ENCODE measurements at places on chromosomes 16 and 17.

GRCh38 chr17:59842901-59843652 is 49.7 kb downstream of the TUBD1 start:
- DNase-seq = no peak

DNA sequence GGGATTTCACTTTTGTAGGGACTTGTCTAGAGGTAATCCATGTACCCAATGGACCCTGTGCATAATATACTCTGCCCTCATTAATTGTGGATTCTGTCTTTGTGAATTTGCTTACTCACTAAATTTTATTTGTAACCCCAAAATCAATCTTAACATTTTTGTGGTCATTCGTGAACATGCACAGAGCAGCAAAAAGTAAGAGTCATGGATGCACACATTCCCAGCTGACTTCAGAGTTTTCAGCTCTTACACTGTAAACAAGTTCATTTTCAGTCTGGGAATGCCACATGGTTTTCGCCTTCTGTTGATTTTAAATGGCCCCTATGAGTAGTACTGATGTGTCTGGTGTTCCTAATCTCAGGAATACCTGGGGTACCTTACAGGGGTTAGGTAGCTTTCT is 24.3 kb downstream of the TAC4 start:
- no peak for DNase-seq

DNA sequence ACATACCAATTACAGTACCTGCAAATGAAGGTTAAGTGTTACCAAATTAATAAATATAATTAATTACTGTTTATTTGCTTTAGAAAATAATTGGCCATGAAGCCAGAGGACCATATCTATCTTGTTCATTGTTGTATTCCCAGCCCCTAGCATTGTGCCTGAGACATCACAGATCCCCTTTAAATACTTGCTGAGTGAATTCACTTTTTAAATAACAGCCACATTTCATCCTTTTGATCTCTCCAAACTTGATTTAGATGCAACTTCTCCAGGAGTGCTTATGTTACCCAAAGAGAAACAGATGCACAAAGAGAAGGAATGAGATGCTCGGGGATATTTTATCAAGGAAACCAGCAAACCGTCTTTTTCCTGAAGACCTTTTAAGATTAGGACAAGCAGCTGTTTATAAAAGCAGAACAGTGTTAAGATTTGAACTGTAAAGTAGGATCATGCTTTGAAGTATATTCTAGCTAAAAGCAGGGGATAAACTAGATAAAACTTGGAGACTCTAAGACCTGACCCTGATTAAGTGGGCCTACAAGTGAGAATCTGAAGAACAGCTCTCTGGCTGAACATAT is 66.3 kb downstream of the CHD9 start:
- DNase-seq = no peak

DNA sequence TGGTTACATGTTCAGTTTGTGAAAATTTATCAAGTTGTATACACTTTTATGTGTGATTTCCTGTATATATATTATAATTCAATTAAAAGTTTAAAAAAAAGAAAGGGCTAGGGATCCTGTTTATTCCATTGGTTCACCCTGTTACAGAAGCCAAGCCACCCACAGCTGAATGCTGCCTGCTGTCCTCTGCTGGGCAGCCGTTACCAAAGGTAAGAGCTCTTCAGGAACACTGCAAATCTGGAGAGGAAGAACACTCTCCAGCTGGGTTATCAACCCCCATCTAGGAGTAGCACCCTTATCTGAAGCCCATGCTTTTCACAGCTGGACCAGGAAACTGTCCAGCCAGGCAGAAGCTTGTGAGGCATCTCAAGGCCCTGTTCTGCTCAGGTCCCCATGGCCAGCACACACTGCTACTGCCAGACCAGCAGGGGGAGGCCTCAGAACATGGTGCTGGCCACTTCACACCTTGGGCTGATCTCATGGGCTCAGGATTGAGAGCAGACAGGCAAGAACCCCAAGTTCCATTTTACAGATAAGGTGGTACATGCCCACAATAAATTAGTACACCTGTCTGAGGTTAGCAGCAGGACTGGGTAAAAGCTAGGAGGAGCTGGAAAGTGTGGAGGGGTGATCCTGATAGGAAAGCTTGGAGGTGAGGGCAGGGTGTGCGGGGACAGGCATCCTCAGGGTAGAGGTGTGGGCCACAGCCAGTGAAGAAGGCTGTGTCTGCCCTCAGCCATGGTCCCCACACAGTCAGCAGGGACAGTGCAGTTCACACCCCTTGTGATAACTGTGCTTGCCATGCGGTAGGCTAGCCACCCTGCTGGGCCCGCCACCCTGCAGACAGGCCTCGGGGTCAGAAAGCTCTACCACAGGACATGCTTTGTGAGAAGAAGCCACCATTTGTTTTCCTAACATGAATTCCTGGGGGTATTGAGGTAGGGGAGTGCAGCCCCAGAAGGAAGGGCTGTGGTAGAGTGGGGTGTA is 54.3 kb upstream of the SREBF1 start:
- DNase-seq = no peak

GRCh38 chr17:50737118-50737698 is 17.8 kb downstream of the LUC7L3 start:
- DNase-seq = no peak

- DNase-seq = no peak
Measured at GRCh38 chr17:73291260-73291801, 20.5 kb downstream of the CDC42EP4 start.

DNA sequence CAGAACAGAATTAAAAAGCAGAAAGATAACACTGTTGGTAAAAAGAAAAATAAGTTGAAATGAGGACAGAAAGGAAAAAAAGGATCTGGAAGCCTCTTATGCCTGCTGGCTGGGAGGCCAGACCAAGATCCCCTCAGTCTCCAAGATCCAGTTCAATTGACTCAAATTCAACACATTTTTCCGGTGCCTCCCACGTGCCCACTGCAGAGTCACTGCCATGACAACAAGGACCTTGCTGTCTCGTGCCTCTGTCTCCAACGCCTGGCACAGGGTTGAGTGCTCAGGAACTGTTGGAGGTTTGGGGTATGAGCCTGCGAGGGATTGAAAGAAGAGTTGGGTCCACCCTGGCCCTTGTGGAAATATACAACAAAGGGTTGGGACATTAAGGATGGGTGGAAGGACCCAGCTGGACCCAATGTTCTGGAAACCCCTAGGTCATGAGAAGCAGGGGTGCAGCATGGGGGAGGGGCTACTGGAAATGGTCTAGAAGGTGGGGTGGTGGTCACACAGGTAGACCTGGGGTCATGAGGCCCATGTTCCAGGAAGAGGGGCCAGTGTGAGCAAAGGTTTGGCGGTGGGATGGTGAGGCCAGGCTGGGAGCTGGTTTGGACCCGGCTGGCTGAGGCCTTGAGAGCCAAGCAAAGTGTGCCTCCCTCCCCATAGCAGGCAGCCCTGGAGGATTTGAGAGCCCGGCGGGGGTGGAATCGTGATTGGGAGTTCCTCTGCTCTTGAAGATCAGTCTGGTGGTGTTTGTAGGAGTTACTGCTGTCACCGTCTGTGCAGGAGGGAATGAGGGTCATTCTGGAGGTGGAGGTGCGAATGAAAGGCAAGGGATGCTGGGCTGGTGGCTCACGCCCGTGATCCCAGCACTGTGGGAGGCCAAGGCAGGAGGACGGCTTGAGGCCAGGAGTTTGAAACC is 1.3 kb downstream of the IL34 start:
- no peak for DNase-seq

DNA sequence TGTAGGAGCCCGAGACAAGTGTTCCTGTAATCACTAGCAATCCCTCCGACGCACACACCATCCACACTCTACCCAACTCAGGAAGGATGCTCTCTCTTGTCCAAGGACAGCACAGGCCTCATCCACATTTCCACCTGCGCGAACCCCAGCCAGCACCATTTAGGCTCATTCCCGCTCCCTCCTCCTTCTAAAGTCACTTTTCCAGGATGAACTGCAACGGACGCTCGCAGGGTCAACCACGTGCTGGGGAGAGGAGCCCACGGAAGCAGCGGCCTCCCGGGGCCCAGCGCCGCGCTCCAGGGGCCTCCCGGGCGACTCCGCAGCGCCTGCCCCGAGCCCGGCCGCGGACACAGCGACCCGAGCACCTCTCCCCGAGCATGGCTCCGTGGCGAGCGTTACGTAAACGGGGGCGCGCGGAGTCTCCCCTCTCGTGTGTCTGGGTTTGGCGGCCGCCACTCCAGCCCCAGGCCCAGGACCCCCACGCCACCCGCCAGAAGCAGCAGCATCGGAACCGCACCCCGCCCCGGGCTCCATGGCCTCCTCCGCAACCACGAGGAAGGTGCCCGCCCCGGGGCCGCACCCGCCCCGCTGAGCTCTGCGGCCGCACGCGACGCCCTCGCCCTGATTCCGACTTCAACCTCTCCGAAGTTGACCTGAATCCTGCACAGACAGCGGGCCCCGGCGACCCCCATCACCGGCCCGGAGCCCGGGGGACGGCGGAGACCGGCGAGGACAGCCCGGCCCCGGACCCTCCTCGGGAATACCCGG is 668 bp downstream of the USP36 start:
- no peak for DNase-seq

- DNase-seq = no peak
Measured at GRCh38 chr17:31467502-31468256, 76.2 kb downstream of the RAB11FIP4 start.

GRCh38 chr17:58757162-58757613 is 1.5 kb downstream of the PPM1E start:
- no peak for DNase-seq

DNA sequence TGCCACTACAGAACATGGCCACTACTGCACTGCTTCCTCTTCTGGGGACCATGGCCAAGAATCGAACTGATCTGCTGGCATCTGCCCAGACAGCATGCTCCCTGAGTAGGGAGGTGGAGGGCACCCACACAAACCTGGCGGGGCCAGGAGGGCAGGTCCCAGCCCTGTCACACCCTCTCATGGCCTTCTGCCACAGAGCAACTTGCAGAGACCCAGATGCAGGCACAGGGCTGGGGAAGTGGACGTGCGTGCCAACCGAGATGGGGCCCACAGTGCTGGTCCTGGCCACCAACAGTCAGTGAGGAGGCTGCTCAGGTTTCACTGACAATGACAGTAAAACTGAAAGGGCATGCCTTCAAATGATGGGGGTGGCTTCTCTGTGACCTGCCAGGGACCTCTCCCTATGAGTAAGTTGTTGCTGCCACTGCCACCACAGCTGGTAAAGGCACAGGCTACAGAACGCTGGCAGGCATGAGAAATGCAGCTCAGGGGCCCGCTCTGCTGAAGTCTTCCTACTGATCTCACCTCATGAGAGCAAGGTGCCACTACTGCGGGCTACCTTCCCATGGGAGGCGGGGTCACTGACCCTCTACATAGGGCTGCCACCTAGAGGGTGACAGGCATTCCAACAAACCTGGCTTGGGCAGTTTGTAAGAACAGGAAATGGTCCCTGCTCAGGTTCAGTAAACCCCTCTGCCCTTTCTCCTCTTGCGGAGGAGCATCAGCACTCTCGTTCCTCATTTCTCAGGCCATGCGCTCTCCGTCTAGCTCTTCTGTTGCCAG is 15.5 kb downstream of the HIC1 start:
- DNase-seq = no peak

- no peak for DNase-seq
Measured at GRCh38 chr16:56258508-56259424, 67.5 kb downstream of the GNAO1 start.

GRCh38 chr16:11734025-11734652 is 8.5 kb downstream of the TXNDC11 start:
- no peak for DNase-seq

DNA sequence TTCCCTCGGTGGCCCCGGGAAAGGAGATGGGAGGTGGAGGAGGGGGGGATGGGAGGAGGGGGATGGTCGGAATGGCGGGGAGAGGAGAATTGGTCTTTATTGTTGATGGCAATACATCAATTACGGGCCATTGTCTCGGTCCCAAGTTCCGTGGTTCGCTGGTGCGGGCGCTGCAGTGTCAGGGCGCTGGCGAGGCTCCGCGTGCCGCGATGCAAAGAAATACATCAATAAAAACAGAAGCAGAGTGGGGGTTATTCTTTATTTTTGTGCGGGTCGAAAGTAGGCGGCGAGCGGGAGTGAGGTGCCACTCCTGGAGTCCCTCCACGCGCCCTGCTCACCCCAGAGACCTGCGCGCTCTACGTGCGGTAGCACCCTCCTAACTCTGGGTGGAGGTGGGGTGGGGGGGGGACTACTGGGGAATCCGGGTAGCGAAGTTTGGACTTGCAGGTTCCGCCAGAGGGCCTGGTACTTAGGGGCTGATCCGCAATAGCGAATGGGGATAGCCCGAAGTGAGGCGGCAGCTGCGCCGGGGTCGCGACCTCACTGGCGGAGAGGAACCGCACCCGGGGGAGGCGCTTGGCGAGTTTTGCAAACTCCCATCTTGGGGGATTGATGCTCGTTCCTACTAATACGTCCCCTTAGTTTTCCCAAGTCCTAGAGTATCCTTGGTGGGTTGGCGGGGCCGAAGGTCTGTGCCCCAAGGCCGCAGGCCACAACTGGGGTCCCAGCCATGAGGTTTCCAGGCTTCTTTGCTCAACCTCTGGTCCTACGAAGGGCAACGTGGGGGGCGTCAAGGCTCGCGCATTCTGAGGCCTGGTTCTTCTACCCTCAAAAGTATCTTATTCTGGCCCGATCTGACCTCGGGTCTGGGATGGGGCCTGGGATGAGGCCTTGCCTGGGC is 3.5 kb upstream of the SALL1 start:
- no peak for DNase-seq

- no peak for DNase-seq
Measured at GRCh38 chr17:38403491-38403890, 24.8 kb upstream of the ARHGAP23 start.

- DNase-seq = no peak
Measured at GRCh38 chr16:51831595-51832367, 680.7 kb upstream of the SALL1 start.

DNA sequence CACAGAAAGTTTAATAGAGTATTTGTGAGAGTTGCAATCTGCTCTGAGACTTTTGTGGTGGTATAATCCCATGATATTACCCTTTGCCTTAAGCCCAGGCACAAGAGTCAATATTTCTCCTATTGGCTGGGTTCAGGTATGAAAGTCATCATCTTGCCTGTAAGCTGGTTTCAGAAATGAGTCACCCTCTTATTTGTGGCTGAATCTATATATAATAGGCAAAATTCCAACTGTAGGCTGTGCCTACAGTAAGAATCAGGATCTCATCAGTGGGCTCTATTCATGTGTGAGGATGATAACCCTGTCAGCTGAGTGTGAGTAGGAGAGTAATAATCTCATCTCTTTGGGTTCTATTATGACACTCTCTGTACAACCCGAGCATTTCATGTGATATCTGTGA is 2103.1 kb downstream of the TP53TG3F start:
- DNase-seq = no peak

Data from right renal cortex interstitium (tissue), 3 donors.